ENCODE measurements at places on chromosomes 11 and 22.

DNA sequence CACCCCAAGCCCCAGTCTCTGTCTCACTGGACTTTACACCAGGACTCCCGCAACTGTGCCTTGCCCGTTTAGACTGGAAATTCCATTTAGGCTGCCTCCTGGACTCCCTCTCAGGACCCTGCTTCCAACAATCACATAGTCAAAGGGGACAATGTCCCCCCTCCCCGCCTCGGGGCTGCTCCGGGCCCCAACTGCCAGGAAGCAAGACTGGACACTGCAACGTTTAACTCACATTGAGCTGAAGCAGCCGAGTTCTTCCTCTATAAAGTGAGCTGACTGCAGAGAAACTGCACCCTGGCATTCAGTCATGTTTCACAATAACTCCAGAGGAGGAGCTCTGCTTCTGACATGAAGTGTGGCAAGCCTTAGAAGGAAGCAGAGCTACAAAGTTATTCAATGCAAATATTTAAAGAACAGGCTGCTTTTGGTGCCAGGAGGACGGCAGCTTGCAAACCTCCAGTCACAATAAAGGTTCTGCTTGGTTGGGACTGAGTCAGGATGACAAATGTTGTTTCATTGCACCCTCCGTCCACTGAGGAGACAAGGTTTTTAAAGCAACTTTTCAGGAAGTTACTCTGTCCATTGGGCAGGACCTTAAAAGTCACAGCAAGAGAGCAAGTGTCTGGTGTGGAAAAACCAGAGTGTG, 19.9 kb downstream of the PACSIN2 start:
- DNase-seq, result no peak

- no peak for DNase-seq
Measured at GRCh38 chr11:68582416-68583040, 101.8 kb upstream of the GAL start.

GRCh38 chr11:102799681-102800340, 1.9 kb upstream of the MMP1 start:
- DNase-seq, result no peak

DNA sequence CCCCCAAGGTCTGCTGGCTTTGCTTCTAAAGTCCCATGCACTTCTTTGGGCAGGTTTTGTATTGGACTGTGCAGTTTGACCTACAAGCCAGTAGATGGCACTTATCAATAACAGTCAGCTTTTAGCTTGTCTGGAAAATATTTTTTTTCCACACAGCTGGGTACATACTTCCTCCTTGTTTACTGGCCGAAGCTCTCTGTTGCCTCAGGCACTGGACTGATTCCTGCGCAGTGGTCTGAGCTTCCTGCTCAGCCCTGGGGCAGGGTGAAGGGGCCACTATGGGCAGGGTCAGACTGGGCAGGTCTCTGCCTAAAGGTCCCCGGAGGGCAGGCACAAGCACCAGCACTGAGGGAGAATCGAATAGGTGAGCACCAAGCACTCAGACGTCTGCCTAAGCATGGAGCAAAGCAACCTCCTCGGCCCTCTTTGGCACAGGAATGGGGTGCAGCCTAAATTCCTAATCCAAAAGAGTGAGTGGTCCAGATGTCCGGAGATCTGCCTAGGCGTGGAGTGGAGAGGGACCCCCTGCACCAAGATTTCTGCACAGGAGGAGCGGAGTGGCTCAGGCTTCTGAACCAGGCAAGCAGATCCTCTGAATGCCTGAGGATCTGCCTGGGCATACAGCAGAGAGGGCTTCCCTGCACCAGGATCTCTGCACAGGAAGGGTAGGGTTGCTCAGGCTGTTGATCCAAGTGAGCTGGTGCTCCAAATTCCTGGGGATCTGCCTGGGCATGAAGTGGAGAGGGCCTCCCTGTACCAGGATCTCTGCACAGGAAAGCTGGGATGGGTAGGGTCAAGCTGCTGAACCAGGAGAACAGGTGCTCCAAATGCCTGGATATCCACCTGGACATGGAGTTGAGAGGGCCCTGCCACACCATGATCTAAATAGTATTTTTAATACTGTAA, 105.9 kb upstream of the C11orf58 start:
- no peak for DNase-seq

DNA sequence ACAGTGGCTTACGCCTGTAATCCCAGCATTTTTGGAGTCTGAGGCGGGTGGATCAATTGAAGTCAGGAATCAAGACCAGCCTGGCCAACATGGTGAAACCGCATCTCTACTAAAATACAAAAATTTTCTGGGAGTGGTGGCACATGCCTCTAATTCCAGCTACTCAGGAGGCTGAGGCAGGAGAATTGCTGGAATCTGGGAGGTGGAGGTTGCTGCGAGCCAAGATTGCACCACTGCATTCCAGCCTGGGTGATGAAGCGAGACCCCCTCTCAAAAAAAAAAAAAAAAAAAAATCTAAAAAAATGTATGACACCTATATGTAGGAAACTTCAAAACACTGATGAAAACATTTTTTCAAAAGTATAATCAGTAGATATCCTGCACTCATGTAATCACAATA, 242.7 kb upstream of the CHORDC1 start:
- no peak for DNase-seq

DNA sequence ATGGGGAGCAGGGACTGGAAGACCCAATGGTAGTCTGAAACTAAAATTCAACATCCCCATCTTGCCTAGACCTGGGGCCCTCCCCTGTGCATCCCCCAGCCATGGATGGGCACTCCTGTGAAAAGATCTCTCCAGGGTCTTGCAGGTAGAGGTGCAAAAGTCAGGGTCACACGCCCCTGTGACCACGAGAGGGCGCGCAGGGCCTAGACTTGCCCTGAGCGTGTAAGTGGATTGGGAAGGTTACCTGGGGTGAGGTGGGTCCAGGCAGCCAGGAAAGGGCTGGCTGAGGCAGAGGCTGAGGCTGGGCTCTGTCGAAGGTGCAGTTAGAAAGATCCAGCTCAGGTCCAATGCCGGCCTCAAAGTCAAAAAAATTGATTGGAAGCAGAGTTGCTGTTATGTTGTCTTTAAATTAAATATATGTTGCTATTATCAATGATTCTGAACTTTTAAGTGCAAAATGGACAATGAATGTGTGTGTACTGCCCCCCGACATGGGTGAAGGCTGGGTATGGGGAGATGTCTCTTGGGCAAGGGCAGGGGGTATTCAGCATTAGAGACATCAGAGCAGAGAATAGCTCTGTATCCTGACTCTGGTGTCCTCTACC, 4.8 kb upstream of the POU2F3 start:
- no peak for DNase-seq

DNA sequence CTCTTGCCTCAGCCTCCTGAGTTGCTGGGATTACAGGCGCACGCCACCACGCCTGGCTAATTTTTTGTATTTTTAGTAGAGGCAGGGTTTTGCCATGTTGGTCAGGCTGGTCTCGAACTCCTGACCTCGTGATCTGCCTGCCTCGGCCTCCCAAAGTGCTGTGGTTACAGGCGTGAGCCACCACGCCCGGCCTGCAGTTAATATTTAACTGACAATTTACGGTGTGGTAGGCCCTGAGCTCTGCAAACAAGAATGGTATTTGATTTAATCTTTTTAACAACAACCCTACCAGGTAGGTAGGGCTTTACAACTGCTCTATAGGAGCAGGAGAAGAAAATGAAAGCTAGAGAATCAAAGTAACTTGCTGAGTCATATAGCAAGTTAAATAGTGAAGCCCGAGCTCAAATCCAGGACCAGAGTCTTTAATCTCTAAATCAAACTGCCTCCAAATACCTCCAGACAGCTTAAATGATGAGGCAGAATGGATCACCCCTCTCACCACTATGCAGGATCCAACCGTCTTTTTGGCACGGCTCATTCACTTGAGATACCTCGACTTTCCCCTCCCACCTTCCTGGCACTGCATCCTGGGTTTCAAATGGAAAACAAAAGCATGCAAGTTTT, 9.4 kb downstream of the UEVLD start:
- DNase-seq, result no peak

GRCh38 chr22:40966726-40967085, 15.5 kb downstream of the RBX1 start:
- no peak for DNase-seq

DNA sequence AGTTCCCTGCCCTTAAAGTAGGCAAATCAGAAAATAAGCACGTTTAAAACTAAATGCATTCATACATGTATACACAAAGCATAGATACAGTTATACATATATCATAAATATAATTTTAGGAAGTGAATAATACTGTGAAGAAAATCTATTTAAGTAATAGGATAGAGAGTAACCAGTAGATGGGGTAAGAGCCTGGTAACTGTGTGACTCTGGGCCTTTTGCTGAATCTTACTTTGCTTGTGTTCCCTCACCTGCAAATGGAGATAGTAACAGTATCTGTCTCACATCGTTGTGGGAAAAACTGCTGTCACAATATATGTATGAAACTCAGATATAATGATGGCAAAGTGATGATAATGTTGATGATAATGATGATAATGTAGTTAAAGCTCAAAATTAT, 29.9 kb downstream of the MS4A2 start:
- DNase-seq, result no peak

DNA sequence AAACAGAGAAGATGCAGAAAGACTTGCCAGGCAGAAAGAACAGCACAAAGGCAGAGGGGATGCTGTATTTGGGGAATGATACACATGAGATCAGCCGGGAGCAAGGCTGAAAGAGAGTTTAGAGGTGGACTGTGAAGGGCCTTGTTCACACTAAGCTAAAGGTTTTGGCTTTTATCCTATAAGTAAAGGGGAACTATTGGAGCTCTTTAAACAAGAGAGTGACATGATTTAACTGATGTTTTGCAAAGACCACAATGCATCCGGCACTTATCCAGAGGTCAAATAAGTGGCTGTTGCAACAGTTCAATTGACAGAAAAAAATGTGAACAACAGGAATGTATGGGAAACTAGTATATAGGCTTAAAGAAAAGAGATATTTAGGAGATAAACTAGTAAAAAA, 64.7 kb upstream of the RRAS2 start:
- no peak for DNase-seq

DNA sequence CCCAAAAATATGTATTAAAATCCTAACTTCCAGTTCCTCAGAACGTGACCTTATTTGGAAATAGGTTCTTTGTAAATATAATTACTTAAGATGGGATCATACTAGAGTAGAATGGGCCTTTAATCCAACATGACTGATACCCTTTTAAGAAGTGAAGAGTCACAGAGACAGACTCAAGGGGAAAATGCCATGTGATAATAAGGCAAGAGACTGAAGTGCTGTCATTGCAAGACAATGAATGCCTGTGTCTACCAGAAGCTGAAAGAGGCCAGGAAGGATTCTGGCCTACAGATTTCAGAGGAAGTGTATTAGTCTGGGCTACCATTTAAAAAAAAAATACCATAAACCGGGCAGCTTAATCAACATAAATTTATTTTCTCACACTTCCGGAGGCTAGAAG, 85.9 kb upstream of the LRRC55 start:
- DNase-seq, result no peak

DNA sequence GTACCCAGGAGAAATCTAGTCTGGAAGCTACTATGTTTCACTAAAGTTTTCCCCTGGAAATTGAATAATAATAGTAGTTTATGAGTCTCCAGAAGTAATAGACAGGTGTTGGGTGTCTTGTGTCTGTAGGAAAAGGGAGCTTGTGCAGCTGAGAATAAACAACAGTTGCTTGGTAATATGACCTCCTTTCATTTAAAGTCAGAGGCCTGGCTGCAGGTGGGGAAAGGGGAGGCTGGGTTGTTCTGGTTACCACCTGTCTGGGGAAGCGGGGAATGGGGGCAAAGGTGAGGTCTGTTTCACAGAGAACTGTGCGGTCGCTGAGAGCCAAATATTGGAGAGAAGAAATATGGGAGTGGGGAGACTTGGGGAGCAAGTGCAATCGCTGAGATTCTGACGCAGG, 3.3 kb upstream of the GRAMD1B start:
- DNase-seq, result no peak

- no peak for DNase-seq
Measured at GRCh38 chr11:2828585-2829330, 56.8 kb downstream of the CDKN1C start.

GRCh38 chr11:129989149-129989813, 13.4 kb downstream of the PRDM10 start:
- DNase-seq, result no peak

- no peak for DNase-seq
Measured at GRCh38 chr11:65849366-65849765, 8.6 kb downstream of the CFL1 start.

DNA sequence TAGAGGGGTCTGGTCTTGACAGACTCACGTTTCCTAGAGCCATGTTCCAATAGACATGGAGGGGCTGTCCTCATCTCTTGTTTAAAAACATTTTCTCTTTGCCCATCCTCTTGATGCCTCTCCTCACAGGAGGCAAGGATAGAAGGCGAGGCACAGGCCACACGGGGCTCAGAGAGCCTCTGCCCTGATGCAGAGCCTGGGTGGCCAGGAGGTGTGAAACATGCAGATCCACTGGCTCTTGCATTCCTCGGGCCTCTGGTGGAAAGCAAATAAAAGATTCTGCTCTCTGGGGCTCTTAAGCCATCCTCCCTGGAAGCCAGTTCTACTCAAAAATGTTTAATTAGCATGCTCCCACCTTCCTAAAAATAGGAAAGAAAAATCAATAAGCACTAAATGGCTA, 43.6 kb upstream of the NTM start:
- DNase-seq, result no peak

GRCh38 chr11:27373856-27374602, 11.0 kb upstream of the CCDC34 start:
- DNase-seq, result no peak

DNA sequence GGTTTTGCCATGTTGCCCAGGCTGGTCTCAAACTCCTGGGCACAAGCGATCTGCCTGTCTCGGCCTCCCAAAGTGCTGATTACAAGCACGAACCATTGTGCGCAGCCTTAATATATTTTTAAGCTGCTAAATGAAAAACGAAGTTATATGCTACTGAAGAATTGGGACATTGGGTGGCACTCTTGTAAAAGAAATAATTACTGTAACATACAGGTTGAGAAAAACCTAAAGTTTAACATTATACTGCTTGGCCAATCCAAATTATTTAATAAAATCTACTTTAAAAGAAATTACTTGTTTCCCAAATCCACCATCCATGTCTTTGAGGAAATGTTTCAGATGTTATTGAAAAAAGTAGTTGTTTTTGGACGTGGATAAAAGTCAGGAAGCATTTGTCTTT, 37.9 kb upstream of the ARHGAP32 start:
- no peak for DNase-seq

DNA sequence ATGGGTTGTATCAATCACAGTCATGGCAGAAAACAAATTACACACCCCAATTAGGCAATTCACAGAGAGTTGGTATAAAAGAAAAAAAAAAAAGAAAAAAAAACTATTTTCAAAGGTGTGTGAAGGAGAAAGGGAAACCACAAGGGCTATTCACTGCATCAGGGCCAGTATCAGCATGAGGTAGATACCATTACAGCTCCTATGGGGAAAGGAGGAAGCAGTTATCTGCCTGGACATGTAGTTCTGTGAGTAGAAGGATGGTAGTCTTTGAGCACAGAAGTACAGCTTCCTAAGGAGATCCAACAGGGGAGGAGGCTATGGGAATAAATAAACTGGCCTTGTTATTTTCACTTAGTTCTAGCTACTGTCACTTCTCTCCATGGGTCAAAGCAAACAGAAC, 746.1 kb downstream of the LUZP2 start:
- DNase-seq, result no peak

DNA sequence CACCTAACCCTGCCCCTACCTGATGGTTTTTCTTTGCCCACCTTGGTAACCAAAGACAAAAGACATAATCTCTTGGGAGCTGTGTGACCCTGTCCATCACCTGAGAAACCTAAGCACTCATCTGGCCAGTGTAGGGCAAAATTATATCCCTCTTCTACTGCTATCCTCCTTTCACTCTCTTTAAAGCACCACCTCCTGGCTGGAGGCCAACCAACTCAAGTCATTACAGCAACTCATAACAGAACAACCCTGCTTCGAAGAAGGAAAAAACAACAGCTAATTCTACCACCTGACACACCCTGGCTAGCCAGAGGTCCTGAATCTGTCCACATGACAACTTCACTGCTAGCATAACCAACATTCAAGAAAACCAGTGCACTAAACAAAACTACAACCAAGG, 45.5 kb downstream of the GAS2 start:
- DNase-seq, result no peak

Measured in stimulated activated CD8-positive, alpha-beta memory T cell treated with anti-CD3 and anti-CD28 coated beads, Interleukin-7, amount 100 ng/mL, for 4 hours (primary cell).